ENCODE measurements at places on chromosomes 3 and 15. TPM values are rescaled to one million over a fixed set of nuclear protein-coding genes. Genes with fewer than 3 reads are reported as not detected.

CCR9 gene
- total RNA-seq = not detected

AGBL1 gene
- not detected for total RNA-seq

GRCh38 chr3:81965696-81966095 lies 204.3 kb upstream of the GBE1 start:
- no peaks in the 10 kb centered on the region for H3K36me3 ChIP-seq
- no peak overlapping the region for H3K4me3 ChIP-seq
- no peak for DNase-seq
- H3K27ac ChIP-seq = no peak overlapping the region
- no peaks in the 10 kb centered on the region for H3K27me3 ChIP-seq

GRCh38 chr3:55143336-55143735 lies 215.5 kb upstream of the LRTM1 start:
- no peaks in the 10 kb centered on the region for H3K36me3 ChIP-seq
- no peak overlapping the region for H3K4me3 ChIP-seq
- DNase-seq = no peak
- H3K4me1 ChIP-seq = no peaks in the 10 kb centered on the region
- H3K27me3 ChIP-seq = peaks cover 3% of the 10 kb centered on the region

- no peaks in the 10 kb centered on the region for H3K27me3 ChIP-seq
- no peak overlapping the region for H3K4me3 ChIP-seq
- H3K27ac ChIP-seq = no peak overlapping the region
- H3K4me1 ChIP-seq = peaks cover 11% of the 10 kb centered on the region
- H3K36me3 ChIP-seq = no peaks in the 10 kb centered on the region
Measured at GRCh38 chr3:171330938-171331337, 129.3 kb downstream of the TNIK start.

DNA sequence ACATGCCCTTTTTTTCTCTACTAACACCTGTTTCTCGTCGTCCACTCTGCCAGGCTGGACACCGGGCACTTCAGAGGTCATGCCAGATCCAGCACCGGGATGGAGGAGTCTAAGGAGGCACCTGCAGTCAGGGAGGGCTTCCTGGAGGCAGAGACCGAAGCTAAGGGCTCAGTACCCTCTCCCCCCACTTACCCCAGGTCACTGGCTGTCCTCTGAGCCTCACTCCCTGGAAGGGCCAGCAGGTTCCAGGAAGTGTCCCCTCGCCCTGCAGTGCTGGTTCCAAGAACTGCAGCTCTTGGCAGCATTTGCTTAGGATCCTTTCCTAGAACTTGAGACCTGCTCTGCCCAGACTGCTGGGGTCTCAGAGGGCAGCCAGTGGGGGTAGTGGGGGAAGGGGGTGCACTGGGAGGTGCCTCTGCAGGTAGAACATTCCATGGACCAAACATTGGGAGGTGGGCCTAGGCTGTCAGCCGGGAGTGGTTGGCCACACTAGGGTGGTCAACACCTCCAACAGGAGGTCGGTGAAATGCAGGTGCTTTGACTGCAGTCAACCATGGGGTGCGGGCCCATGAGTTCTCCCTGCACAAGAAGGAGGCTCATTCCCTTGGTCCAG lies 11.3 kb downstream of the CISH start:
- peak overlapping the region; percentile 54 for H3K27ac ChIP-seq
- peaks cover 18% of the 10 kb centered on the region for H3K4me1 ChIP-seq

DNA sequence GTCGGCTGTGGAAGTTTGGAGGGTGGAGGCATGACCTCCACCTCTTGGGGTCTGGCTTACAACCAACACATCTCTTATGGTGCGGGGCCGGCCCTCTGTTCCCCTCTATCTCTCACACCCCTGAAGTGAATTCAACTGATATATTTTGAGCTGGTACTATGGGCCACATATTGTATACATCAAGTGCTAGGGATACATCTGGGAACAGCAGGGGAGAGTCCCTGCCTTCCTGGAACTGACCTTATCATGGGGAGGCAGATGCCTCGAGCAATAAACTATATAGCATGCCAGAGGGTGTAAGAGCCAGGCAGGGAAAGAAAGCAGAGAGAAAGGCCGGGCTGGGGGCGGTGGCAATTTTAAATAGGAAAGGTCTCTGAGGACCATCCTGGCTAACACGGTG lies 60.4 kb upstream of the TRPM1 start:
- no peaks in the 10 kb centered on the region for H3K4me1 ChIP-seq
- H3K27ac ChIP-seq = no peak overlapping the region
- H3K4me3 ChIP-seq = no peak overlapping the region
- H3K36me3 ChIP-seq = no peaks in the 10 kb centered on the region
- DNase-seq = no peak
